ENCODE measurements at places on chromosomes 7 and 10.

DNA sequence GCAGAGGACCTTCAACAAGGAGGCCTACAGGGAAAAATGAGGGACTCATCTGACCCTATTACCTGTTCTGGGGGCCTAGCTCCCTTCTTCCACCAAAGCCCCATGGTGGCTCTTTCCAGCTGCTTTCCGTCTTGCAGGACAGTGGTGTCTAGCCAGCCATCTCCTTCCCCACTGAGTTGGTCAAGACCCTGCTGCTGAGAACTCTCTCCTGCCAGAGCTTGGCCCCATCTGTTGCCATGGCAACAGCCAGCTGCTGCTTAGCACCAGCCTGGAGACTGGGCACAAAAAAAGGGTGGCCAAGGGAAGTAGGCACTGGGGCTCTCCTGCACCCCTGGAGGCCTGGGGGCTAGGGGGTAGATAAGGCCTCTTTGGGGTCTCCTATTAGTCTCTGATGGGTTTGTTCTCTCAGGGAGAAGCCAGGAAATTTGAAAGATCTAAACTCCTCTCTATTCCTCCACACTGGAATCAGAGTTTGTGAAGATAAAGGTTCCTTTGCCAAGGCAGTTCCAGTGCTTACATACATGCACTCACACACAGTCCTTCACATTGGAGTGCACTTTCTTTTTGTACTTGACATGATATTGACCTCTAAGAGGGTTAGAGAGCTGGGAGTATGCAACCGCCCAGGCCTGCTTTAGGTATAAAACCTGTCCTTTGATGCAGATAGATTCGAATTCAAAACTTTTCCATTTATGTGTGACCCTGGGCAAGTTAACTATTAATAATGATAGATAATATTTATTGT is 15.8 kb downstream of the TSPAN33 start:
- DNase-seq: no peak

- DNase-seq: no peak
Measured at GRCh38 chr10:111017098-111017497, 59.7 kb upstream of the ADRA2A start.

DNA sequence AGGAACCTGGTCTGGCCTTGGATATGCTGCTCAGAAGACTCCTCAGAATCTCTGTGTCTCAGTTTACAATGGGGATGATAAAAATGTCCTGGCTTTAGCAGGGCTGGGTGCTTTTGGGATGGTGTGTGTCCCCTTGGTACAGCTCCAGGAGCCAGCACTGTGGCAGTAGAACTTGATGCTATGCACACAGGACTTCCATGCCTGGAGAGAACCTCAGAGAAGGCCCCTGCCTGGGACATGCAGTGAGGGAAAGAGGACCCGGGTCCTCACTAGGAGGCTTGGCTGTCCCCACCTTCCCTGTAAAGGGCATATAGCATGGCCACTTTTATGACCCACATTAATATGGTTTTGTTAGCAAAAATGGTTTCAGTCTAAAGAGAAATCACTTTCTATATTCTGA is 100.5 kb downstream of the GLRX3 start:
- DNase-seq: no peak

DNA sequence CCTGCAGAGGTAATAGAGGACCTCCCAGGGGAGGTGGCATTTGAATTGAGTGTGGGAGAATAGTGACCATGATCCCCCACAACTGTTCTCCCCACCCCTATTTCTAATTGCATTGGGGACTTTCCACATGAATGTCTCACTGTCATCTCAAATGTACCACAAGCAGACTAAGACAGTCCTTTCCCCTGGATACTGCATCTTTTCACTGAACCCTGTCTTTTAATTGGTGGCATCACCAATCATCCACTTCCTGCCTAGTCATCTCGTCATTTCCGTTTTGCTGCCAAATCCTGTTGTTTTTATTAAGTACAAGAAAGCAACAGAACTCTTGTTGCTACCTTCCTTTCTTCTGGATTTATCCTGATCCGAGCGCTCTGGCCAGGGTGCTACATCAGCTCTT is 120.3 kb downstream of the NRP1 start:
- DNase-seq: no peak

- DNase-seq: no peak
Measured at GRCh38 chr7:23072048-23072447, 33.5 kb upstream of the KLHL7 start.

DNA sequence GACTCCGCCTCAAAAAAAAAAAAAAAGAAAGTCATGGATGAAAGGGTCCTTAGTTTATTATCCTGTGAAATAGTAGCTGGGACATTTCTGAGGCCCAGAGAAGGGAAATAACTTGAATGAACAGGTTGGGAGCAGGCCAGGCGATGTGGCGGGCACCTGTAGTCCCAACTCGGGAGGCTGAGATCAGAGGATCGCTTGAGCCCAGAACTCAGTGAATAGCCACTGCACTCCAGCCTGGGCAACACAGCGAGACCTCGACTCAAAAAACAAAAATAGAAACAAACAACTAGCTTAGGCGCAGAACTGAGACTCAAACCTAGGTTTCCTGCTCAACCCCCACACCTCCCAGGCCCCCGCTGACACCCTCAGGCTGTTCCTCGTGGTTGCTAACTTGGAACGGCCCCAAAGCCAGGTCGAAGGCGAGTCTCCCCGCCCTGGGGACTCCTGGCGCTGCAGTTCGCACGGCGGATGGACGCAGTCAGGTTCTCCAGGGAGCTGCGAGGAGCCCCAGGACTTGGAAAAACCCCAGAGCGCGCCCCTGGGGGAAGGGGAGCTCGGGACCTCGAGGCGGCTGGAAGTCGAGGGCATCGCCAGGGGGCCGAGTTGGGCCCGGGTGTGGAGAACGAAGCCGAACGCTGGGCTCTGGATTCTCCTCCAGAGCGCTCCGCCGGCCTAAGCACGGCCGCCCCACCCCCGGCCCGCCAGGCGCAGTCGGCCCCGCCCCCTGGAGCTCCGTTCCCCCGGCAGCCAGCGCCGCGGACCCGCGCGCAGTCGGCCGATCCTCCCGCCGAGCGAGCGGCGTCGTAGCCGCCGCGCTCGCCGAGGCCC is at the start of gene STOX1:
STOX1 (plus strand) TSS at position 768 of the 828 bp plus-strand sequence. CDS start 93 bp downstream, outside the sequence.
- DNase-seq: peak; percentile 76
